Neural crest cell (in vitro differentiated cells): ENCODE measurements at places on chromosomes 1 and 21.

DNA sequence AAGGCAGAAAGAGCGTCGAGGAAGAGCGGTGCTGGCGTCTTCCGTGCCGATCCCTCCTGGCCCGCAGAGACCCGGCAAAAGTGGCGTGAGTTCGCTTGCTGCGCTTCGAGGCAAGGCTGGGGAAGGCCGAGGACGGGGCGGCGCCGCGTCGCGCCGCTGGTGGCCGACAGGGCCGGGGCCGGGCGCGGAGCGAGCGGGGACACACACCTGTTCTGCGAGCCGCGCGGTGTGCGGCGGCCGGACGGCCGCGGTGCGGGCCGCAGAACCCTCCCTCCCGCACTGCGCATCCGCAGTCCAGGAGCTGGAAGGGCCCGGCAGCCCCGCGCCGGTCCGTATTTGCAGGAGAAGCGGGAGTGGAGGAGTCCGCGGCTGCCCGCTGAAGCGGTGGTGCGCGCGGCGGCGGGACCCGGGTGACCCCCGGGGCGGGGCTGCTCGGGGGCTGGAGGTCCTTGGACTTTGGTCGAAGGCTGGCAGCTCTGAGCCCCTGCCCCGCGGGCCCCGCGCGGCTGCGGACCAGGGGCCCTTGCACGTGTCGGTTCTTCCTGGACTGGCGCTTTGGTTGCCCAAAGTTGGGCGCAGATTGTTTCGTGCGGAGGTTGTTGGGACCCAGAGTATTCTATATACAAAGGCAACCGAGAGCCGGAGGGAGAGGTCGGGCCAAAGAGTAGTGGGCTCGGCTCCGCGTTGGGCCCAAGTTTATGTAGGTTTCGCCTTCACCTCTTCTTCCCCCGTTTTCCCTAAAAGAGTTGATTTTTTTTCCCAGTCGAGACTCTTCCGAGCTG, 2.6 kb downstream of the RNF220 start:
- DNase-seq = peak; percentile 31

GRCh38 chr21:35521293-35521692, 472.2 kb upstream of the RUNX1 start:
- no peak for DNase-seq

DNA sequence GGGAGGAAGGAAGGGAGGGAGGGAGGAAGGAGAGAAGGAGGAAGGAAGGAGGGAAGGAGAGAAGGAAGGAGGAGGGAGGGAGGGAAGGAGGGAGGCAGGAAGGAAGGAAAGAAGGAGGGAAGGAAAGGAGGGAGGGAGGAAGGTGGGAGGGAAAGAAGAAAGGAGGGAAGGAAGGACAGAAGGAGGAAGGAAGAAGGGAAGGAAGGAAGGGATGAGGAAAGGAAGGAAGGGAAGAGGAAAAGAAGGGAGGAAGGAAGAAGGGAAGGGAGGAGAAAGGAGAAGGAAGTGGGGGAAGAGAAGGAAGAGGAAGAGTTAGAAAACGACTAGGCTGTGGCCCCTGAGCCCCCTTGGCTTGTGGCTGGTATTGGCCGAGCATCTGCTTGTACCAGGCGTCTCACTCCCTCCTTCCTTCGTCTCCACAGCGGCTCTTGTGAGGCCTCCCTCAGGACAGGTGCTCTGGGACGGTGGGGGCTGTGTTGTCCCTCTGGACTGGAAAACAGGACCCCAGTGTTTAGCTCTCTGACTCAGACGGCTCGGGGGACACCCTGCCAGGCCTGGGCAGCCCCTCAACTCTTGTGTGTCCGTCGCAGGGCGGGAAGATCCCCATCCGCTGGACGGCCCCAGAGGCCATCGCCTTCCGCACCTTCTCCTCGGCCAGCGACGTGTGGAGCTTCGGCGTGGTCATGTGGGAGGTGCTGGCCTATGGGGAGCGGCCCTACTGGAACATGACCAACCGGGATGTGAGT, 36.2 kb upstream of the C1QA start:
- DNase-seq = no peak

- DNase-seq = peak; percentile 46
Observed at GRCh38 chr1:156664767-156665411, 12.3 kb downstream of the NES start.

- no peak for DNase-seq
Observed at GRCh38 chr1:32487182-32487581, 22.3 kb downstream of the ZBTB8B start.

DNA sequence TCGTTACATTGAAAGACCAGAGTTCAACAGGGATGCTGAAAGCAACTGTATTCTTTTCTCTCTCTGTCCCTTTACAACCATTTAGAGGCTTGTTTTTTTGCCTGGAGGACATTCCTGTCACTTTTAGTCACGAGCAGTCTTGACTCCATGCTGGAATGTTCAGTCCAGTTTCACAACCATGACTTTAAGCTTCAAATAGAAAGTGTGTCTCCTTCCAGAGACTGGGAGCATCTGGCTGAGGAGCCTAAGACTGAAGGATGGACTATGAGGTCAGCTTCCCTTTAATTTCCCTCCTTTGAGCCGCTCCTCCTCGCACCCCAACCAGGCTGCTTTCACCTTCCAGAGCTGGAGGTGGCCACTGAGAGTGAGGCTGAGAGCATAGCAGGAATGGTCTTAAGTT, 10.5 kb upstream of the RYR2 start:
- DNase-seq = no peak

DNA sequence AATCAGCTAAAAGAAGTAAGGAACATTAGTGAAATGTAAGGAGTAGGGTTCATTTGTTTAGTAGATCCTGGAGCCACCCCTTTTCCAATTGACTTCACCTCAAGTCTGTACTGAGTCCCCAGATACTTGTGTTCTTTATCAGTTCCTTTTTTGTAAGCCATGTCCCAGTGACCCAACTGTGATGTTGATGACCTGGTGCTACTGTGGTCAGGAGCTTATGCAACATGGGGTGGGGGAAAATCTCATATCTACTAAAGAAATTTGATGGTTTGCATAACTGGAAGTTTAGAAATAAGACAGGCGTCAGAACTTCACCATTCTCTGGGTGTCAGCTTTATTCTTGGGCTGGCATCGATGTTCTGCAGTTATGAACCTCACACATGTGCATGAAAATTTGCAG, 120.5 kb downstream of the LRRC7 start:
- DNase-seq = no peak

- DNase-seq = peak; percentile 60
Observed at GRCh38 chr1:55375617-55376258, 160.6 kb upstream of the USP24 start.

GRCh38 chr1:205396967-205397616, 24.8 kb downstream of the LEMD1 start:
- peak; percentile 25 for DNase-seq

DNA sequence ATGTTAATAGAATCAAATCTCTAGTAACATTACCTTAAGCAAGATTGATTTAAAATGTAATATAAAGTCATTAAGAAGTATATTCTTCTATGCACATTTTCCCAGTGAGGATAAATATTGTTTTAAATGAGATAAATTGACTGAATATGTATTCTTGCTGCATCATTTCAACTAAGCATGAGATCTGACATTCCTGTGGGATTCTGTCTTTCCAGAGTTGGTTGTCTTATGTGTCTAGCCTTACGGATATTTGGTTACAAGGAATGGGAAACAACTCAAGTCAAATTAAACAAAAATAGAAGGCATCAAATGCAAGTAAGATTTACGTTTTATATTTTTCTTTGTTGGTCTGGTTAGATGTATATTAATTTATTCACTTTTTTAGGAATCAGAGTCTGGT, 287.5 kb downstream of the PTGER3 start:
- DNase-seq = no peak

DNA sequence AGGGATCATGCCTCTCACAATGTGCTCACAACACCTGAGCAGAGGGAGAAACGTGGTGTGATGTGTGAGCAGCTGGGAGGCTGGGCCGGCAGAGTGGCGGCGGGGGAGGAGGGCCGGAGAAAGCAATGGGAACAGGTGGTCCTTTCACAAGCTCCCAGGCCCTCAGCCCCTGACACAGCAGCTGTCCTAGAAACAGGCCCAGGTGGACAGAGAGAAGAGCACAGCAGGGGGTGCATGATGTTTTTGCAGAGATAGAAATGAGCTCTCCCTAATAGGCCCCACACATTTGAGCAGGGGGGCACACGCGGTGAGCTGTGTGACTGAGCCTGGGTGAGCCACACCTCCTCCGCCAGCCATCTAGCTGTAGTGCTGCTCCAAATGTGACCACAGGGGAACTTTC, 7.6 kb upstream of the RGS16 start:
- no peak for DNase-seq

GRCh38 chr1:227961651-227962466, 14.1 kb upstream of the WNT9A start:
- no peak for DNase-seq

DNA sequence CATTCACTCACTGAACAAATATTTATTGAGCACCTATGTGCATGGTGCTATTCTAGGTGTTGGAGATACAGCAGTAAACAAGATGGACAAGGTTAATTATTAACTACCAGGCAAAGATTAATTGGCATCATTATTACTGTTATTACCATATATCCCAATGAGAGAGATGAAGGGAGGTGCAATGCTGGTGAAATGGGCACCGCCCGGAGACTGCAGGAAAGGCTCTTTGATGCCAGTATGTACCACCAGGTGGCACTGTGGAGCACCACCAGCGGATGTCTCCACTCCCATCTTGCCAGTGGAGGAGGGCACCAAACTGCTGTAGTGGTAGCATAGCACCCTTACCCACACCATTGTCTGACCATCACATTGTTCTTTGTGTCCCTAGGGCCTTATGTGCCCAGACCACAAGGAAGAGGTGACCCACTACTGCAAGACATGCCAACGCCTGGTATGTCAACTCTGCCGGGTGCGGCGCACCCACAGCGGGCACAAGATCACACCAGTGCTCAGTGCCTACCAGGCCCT, 3.0 kb downstream of the TRIM46 start:
- peak; percentile 87 for DNase-seq

DNA sequence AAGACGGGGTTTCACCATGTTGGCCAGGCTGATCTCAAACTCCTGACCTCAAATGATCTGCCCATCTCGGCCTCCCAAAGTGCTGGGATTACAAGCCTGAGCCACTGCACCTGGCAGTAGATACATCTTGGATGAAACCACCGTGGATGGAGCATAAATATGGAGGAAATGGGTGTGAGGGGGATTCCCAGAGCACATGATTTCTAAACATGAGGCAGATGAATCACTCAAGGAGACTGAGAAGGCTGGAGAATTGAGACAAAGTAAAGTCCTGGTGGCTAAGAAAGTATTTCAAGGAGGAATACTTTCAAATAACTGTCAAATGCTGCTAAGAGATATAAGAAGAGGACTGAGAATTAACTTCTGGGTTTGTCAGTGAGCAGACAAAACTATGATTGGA, 5.4 kb upstream of the PGBD5 start:
- DNase-seq = no peak

DNA sequence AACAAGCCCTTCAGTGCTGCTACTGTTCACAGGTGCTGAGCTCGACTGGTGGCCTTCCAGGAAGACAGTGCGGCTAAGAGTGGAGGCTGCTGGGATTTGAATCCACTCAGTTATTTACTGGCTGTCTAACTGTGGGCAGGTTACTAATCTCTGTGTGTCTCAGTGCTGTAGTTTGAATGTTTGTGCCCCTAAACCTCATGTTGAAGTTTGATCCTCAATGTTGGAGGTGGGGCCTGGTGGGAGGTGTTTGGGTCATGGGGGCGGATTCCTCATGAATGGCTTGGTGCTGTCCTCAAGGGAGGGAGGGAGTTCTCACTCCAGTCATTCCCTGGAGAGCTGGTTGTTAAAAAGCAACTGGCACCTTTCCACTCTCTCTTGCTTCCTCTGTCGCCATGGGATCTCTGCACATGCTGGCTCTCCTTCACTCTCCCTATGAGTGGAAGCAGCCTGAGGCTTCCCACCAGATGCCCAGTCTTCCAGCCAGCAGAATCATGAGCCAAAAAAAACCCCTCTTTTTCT, 334.8 kb downstream of the RPS6KC1 start:
- DNase-seq = no peak

DNA sequence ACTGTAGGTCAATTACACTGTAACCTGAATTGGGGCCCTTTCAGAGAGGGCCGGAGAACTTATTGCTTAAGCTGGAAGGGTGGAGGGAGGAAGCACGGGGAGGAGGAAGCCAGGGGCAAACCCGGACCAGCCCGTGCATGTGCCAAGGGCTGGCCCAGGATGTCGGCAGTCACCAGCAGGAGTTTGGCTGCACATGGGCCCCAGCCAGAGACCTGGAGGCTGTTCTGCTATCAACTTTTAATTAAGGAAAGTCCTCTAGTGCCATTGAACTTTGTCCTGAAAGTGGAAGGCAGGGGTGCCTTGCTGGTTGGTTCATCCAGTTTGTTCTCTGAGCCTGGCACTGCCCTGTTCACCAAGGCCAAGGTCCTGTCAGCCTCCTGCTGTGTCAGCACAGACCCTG, 200.8 kb upstream of the VAMP3 start:
- DNase-seq = no peak

DNA sequence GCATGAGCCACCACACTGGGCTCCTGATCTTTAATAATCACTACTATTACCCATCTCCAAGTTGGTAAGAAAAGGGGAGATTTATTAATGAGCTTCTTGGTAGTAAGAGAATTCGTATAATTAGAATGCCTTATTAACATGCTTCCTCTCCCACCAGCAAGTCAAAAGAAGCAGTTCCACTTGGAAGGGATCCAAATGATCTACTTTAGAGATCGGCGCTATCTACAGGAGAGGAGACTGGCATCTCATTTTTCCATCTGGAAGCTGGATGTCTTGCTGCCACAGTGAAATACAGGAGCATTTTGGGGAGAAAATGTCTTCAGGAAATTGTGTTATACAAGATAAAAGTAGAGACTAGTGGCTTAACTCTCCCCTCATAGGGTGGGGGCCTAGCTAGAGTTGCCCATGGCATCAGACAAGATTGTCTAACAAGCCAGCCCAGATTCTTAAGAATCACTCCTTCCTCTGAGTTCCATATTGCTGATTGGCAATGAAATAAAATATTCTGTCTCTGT, 33.6 kb upstream of the CAMSAP2 start:
- no peak for DNase-seq

DNA sequence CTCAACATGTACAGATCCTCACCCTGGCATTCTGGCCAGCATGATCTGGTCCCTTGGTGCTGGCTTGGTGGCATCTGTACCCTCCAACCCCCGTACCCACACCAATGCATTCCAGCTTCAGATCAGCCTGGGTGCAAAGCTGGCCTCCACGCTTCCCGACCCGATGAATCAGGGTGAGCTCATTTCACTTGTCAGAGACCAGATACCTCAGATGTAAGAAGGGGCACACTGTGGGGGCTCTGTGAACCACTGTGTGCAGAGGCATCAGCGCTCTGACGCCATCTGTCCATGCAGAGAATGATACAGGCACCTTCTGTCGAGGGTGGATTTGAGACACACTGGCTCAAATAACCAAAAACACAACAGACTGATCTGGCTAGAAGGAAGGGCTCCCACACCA, 76.6 kb downstream of the DMRTB1 start:
- DNase-seq = no peak

GRCh38 chr1:78688697-78689096, 39.1 kb downstream of the IFI44 start:
- no peak for DNase-seq

DNA sequence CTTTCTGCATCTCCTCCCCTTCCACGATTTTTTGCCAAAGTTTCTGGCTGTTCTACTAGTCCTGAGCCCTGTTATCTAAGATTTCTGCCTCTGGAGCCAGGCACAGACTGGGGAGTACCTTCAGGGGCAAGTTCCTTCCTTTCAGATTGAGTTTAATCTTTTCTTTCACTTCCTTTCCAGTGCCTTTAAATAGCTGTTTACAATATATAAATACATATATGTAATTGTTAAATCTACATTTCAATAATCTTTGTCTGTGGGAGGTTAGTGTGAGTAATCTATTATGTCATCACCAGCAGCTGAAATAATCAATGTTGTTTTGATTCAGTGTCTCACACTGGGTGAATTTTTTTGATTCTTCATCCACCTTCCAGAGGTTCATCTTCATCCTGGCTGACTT, 31.8 kb downstream of the DIPK1A start:
- no peak for DNase-seq

- DNase-seq = no peak
Observed at GRCh38 chr1:28974432-28974831, 60.1 kb downstream of the EPB41 start.
